ENCODE measurements at places on chromosomes 3 and 15.

DNA sequence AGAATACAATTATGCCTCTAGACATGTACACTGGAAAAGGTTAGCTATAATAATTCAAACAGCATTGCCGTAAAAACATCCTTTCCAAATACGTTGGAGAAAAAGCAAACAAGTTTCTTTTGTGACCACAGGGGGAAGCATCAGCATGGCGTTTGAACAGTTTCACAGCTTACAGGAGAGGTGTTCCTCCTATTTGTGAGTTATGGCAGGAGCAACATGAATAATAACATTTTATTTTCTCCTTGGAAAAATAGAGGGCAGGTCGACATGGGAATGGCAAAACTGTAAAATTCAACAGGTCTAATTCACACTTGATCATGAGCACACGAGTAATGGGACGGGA lies 39.7 kb upstream of the GADL1 start:
- no peak for DNase-seq

- no peak for DNase-seq
Measured at GRCh38 chr3:151434151-151434890, 26.5 kb downstream of the IGSF10 start.

- DNase-seq: no peak
Measured at GRCh38 chr15:31852933-31853799, 177.1 kb upstream of the CHRNA7 start.

GRCh38 chr15:40038638-40039543 lies at the start of gene SRP14:
SRP14 (minus strand) TSS chr15:40039181; CDS start chr15:40039116, 65 bp downstream.
- peak; percentile 78 for DNase-seq

GRCh38 chr15:53611145-53611920 lies 148.1 kb downstream of the WDR72 start:
- DNase-seq: no peak

GRCh38 chr3:189567766-189568420 lies 63.3 kb upstream of the TP63 start:
- DNase-seq: no peak

DNA sequence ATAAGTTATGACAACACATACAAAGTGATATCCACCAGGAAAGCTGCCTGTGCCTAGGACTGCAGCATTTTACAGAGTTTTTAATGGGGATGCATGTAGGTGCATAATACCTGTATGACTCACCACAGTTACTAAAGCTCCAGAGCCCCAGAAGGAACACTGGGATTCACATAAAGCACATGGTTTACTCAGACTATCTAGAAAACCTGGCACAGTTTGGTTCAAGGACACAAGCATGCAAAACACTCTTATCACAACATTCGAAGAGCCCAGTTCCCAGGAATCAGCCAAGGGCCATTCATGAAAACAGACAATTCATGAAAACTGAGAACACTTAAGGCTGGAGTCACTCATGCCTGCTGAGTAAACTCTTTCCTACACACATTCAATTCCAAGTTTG lies 261.0 kb downstream of the PYDC2 start:
- DNase-seq: no peak

GRCh38 chr3:73448761-73449301 lies 175.9 kb downstream of the PDZRN3 start:
- no peak for DNase-seq

DNA sequence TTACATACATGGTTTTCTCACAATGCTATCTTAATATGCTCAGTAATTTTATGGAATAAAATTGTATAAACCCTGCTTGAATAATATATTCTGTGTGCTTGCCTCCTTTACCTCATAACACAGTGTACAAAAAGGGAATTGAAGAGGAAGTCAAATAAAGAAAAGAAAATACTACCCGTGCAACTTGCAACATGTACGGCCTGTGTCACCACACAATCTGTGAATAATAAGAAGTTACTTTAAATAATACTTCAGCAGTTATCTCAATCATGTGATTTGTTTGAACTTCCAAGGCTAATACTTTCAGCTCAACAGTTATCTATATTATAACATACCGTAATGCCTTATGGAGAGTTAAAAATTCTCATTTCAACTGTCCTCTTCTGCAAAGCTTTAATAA lies 58.1 kb upstream of the SATB1 start:
- DNase-seq: no peak

- DNase-seq: no peak
Measured at GRCh38 chr15:70033529-70034140, 64.1 kb downstream of the TLE3 start.

GRCh38 chr3:5314897-5315296 lies 127.4 kb downstream of the EDEM1 start:
- DNase-seq: no peak

- DNase-seq: no peak
Measured at GRCh38 chr3:52710512-52710911, 4.6 kb downstream of the SPCS1 start.

DNA sequence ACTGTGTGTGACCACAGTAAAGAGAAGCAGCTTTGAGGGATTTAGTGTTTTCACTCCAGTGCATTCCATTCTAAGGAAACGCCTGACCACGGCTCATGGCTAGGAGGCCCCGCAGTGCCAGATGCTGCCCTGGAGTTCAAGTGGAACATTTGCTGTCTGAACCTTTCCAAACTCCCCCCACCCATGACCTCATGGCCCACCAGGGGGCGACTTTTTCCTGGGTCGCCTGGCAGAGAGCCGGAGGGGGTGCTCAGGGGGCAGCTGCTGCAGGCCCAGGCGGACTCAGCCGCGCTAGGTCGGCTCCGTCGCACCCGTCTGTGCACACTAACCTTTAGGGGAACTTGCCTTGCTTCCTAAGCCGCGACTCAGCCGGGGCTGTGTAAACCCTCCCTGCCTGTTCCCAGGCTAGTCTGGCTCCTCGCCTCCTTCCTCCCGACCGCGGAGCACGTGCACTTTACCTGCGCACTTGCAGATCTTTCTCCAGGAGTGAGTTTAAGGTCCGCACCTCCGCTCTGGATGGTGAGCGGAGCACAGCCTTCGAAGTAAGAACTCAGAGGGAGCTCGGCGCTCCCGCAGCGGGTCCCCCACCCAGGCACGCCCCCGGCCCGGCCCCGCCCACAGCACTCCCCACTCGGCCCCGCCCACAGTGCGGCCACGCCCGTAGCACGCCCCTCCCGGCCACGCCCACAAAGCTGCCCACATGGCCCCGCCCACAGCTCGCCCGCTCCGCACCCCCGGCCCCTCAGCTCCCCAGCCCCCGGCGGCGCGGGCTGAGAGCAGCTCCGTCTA lies at the start of gene OCA2:
OCA2 (minus strand) TSS at position 550 of the 789 bp plus-strand sequence. CDS start 17,441 bp downstream, outside the sequence.
- no peak for DNase-seq

- DNase-seq: no peak
Measured at GRCh38 chr3:20935791-20936190, 749.8 kb upstream of the SGO1 start.

- no peak for DNase-seq
Measured at GRCh38 chr3:94543161-94543560, 480.3 kb downstream of the NSUN3 start.

- no peak for DNase-seq
Measured at GRCh38 chr15:43029476-43029875, 76.4 kb downstream of the UBR1 start.

DNA sequence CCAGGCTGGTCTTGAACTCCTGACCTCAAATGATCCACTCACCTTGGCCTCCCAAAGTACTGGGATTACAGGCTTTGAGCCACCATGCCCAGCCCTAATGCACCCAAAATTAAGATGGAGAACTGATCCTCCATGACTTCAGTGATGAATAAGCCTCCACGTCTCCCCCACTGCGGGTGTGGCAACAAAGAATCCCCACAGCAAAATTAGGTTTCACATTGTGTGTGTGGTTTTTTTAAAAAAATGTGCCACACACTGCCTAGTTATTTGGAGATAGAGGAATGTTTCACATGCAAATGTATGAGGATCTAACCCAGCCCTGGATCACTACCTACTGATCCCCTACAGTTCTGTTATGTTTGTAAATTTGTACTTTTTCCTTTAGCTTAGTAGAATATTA lies 17.3 kb downstream of the HDAC11 start:
- no peak for DNase-seq

GRCh38 chr3:97972976-97973375 lies 745 bp upstream of the RIOX2 start:
- DNase-seq: no peak
